ENCODE measurements at places on chromosomes 5 and 9.
A peak's percentile ranks its signal among the peaks of the same experiment; 100 is the strongest.

DNA sequence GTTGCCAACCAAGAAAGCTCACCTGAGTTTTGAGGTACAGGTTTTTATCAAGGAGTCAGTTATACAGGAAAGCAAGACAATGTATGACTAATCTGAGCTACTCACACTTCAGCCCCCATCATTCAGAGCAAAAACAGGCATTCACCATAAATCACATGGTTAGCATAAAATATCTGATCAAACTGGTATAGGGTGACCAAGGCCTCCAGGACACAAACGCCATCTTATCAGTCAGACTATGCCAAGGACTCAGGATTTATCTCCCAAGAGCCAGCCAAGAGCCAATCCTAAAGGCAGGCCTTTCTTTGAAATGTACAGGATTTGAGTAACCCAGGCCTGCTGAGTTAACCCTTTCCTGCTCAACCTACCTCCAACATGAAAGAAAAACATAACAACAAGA is 313.0 kb upstream of the NREP start:
- DNase-seq: no peak

DNA sequence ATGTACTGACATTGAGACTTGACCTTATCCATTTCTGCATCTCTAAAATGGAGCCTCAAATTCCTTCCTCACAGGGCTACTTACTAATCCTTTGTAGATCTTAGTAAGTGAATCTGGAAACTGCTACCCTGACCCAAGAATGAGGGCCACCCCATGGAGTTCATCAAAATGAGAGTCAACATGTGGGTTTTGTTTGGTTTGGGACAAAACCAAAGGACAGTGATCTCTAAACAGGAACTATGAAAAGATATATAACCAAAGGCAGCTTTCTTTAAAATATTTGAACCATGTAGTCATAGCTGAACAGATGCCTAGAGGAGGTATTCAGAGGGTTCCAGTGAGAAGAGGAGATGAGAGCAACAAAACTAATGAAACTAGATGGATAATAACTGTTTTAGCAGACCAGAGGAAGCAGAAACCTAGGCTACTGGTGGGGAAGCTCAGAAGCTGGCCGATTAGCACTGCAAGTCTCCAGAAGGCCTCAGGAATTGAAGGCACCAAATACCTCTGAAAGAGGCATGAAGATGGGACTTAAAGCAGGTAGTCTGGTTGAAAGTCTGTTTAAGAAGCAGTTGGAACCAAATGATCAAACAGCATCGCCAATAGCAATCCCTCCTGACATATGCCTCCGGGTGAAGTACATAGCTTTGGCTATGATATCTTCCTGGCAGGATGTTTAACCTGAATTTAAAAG is 45.8 kb downstream of the THOC3 start:
- DNase-seq: no peak

DNA sequence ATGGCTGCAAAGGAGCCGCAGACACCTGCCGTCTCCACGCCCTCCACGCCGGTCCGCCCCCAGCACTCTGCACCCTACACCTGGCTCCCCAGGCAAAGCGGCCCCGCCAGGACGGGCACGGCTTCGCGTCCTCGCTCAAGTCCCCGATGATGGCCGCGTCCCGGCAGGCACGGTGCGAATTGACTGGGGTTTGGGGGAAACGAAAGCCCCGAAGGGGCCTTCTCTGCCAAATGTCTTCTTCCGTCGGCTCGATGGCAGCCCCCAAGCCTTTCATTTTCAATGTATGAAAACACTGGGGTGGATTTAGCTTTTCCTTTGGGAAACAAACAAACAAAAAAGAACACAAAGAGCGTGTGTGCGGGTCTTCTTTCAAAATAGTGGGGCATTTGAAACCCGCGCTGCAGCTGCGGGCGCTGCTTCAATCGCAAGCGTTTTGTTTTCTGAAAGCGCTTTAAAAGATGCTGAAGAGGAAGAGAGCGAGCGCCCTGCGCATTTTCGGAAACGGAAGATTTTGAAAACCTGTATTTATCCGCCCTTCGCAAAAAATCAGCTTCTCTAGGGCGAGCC is 160.0 kb downstream of the RMI1 start:
- DNase-seq: peak; percentile 31

GRCh38 chr5:56207537-56207936 is 25.6 kb downstream of the ANKRD55 start:
- DNase-seq: no peak

- no peak for DNase-seq
Observed at GRCh38 chr5:124755565-124755964, 9.1 kb upstream of the ZNF608 start.

GRCh38 chr5:57832875-57833274 is 350.3 kb upstream of the ACTBL2 start:
- DNase-seq: no peak

DNA sequence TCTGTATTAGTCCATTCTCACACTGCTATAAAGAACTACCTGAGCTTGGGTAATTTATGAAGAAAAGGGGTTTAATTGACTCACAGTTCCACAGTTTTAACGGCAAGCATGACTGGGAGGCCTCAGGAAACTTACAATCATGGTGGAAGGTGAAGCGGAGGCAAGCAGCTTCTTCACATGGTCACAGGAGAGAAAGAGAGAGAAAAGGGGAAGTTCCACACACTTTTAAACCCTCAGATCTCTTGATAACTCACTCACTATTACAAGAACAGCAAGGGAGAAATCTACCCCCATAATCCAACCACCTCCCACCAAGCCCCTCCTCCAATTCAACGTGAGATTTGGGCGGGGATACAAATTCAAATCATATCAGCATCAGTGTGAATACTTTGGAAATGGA is 133.4 kb upstream of the SLC30A5 start:
- DNase-seq: no peak

GRCh38 chr5:130896636-130897035 is 268.4 kb downstream of the HINT1 start:
- no peak for DNase-seq

DNA sequence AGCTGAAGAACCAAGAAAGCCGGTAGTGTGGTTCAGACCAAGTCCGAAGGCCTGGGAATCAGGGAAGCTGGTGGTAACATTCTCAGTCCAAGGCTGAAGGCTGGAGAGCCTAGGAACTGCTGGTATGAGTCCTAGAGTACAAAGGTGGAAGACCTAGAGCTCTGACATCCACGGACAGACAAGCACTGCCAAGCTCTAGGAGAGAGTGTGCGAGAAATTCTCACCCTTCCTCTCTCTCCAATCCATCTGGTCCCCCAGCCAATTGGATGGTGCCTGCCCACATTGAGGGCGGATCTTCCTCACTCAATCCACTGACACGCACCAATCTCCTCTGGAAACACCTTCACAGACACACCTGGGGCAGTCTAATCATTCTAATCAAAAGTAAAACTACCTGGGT is 19.7 kb upstream of the ADAMTS19 start:
- no peak for DNase-seq

- no peak for DNase-seq
Observed at GRCh38 chr5:75869891-75870290, 152.7 kb upstream of the POC5 start.

- DNase-seq: no peak
Observed at GRCh38 chr5:60497706-60498500, 202.1 kb downstream of the DEPDC1B start.

- DNase-seq: no peak
Observed at GRCh38 chr9:112404508-112404932, 24.6 kb downstream of the HSDL2 start.

DNA sequence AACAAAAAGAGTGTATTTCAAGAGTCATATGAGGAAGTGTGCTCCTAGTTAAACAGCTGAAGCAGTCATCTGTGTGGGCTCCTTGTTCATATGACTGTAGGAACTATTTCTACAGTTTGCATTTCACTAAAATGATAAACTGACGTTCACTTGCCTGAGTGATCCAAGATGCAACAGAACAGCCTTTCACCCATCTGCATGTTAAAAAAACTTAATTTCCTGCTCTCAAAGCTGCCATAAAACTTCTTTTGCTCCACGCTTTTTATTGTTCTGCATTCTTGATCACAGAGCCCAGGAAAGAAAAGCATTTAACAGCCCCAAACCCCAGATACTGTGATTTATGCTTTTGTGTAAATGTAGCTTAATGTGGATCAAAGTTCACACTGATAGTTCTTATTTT is 43.9 kb downstream of the ZNF608 start:
- DNase-seq: no peak

DNA sequence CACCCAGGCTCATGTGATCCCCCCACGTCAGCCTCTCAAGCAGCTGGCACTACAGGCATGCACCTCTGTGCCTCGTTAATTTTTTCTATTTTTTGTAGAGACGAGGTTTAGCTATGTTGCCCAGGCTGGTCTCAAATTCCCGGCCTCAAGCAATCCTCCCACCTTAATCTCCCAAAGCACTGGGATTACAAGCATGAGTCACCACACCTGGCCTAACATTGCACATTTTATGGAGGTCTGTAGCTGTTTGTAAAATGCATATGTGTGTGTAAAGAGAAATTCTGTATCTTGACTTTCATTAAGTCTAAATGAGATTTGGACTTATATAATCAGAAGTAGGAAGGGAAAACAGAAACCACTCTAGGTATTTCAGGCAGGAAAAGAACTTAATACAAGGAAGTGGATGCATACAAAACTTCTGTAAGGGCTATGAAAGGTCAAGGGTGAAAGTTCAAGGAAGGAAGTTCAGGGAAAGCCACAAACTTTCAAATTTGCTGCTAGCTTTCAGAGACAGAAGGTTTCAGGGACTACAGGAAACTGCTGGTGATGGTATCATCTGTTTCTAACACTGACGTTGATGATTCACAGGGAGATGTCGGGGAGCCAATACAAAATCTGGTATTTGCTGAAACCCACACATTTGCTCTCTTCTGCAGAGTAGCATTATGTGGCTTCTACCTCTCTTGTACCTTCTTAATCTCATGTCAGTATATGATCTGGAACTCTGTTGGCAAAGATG is 209.4 kb downstream of the PIK3R1 start:
- DNase-seq: no peak

DNA sequence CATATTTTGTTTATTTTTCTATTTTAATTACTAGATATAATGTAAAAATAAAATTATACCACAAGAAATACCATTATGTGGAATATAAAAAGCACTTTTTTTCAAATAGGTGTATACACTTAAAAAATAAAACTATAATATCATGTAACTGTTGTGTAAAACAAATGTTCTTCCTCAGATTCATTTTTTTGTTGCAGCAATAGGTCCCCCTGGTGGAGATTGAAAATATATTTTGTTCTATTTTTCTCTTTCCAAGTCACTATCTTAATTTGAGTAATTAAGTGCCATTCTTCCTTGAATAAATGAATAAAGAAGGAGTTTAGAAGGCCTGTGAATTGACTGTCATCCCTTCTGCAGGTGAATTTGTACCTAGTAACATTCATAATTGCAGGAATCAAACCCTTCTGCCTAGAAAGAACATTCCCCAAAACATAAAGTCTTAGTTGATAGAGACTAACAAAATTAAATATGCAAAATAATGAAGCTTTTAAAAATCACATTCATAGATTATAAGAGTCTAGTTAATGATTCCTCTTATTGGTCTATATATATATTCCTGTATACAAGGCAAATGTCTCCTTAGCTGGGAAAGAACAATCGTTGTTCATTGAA is 23.4 kb downstream of the CETN3 start:
- DNase-seq: no peak

DNA sequence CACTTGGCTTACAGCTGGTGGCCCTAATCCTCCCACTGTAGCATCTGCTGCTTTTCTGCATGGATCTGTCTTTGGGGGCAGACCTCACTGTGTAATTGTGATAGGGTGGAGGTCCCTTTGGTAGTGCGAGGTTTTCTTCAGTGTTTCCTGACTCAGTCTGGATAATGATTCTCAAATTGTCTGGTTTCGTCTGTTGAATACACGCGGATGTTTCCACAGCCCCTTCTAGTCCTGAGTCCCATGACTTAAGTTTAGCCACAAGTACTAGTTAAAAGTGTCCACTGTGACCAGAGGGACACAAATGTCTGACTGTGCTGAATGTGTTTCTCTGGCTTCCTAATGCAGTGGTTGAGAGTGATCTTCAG is 70.5 kb downstream of the LMNB1 start:
- DNase-seq: no peak

- DNase-seq: no peak
Observed at GRCh38 chr5:148168246-148168645, at the start of gene SPINK14. Gene SPINK14 (plus strand): TSS chr5:148168546. CDS start chr5:148169733, 1,187 bp downstream.

- no peak for DNase-seq
Observed at GRCh38 chr9:120650352-120650751, 63.9 kb downstream of the MEGF9 start.

DNA sequence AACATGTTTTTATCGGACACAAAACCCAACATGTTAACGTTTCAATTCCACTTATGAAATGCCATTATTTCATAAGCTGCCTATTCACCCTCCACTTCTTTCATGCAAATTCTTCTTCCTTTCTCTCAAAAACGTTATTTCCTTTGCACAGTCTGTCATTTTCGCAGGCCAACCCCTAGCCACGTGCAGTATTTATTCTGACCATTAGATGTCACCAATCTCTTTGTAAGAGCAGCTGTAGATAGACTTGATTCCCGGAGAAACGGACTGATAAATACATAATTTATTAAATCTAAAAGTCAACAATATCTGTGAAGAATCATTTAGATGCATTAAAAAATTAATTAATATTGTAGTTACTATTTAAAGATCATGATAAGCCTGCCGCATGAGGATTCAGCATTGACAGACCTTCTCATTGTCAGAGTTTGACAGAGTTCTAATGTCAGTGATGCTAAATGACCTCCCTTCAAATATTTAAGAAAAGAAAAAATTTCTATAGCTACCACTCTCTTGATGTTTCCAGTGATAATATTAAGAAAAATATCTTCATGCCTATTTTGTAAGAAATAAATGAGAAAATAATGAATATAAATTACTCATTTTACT is 933.6 kb downstream of the CDH12 start:
- peak; percentile 72 for DNase-seq

DNA sequence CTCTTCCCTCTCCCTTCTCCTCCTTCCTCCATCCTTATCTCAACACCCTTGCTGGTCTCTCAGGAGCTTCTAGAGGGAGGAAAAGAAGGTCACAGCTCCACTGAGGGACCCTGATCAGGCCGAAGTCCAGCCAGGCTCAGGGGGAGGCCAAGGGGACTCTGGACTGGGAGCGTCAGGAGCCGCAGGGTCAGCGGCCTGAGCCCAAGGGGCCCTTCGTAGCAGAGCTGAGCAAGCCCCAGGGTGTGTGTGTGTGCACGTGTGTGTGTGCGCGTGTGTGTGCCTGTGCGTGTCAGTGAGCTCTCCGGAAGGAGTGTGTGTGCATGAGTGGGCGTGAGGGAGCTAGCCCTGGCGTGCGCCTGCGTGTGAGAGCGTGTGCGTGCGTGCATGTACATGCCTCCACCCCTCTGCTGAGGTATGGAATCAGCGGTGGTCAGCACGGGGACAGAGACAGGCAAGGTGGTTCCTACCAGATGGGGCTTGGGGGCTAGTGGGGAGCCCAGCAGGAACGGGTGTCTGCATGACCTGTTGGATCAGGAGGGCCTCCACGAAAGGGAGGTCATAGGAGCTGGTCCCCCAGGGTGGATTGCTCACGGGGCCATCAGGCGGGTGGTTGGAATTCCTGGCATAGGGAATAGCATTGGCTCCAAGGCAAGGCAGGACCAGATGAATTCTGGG is 10.0 kb upstream of the AGPAT2 start:
- no peak for DNase-seq

GRCh38 chr5:136276087-136276486 is 83.1 kb upstream of the SMIM32 start:
- DNase-seq: no peak

- no peak for DNase-seq
Observed at GRCh38 chr5:173484569-173484968, 131.9 kb downstream of the BOD1 start.
